Activated effector memory CD4-positive, alpha-beta T cell treated with Interleukin-2 at 50 U/mL for 16 hours (primary cell): ENCODE measurements at places on chromosomes 3 and 15.

DNA sequence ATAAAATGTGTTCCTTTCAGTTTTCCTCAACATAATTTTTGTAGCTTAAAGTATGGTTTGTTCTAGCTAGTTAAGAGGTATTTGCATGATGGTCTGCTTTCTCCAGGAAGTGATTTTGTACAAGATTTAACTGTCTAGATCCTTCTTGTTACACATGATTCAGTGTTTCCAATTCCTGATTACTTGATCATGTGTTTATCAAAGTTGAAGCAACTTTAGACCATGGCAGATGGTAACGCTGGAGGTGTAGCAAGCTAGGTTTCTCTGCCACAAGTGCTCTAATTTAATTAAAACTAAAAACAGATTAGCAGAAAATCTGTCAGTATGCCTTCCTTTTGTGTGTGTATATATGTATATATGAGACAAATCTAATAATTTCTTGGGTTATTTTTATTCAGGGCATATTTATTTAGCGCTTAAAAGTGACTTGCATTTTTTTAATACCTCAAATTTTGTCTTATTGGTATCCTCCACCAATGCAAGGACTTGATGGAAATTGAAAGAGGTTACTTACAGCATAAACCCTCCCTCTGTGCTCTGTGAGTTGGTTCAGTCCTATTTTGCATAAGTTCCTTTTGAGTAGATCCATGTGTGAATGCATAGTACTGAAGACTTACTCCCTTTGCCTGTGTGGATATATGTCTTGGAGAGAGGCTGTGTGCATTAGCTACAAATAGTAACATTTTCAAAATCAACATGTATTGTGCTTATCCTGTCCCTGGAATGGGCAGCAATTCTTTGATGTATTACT is 157.3 kb upstream of the CGNL1 start:
- no peak for DNase-seq

GRCh38 chr15:73965758-73966113 is 26.4 kb downstream of the STOML1 start:
- DNase-seq: no peak

- no peak for DNase-seq
Observed at GRCh38 chr3:143480344-143480743, 360.8 kb downstream of the CHST2 start.

- DNase-seq: no peak
Observed at GRCh38 chr3:140760324-140761075, 82.6 kb downstream of the TRIM42 start.

GRCh38 chr3:60743631-60744164 is 507.6 kb downstream of the FHIT start:
- no peak for DNase-seq

GRCh38 chr3:74631351-74632140 is 17.1 kb upstream of the CNTN3 start:
- no peak for DNase-seq
